Sciatic nerve (tissue), 2 donors: ENCODE measurements at places on chromosomes 7 and 10. TPM values are rescaled to one million over a fixed set of nuclear protein-coding genes. Genes with fewer than 3 reads are reported as not detected.
A peak's percentile ranks its signal among the peaks of the same experiment; 100 is the strongest.

DNA sequence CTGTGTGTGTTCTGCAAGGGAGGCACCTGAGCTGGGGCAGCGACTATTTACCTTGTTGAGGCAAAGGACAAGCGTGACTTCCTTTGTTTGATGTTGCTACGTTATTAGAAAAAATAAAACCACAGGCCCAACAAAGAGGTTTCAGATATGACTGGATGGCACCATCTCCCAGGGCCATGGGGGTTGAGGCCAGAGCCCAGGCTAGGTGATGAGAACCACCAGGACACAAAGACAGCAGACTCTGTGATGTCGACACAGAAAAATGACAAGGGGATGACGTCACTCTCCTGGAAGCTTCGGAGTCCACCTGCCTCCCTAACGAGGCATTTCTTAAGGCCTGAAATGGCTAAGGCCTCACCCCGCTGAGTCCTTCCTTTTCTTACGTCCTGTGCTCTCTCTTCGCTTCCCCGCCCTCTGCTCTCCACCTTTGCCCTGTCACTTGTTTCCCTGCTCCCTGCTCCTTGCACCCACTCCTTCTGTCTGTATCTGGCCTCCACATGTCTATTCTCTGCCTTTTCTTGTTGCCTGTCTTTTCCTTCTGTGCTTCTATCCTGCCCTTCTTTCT, 83.0 kb upstream of the ADRB1 start:
- DNase-seq = no peak

DNA sequence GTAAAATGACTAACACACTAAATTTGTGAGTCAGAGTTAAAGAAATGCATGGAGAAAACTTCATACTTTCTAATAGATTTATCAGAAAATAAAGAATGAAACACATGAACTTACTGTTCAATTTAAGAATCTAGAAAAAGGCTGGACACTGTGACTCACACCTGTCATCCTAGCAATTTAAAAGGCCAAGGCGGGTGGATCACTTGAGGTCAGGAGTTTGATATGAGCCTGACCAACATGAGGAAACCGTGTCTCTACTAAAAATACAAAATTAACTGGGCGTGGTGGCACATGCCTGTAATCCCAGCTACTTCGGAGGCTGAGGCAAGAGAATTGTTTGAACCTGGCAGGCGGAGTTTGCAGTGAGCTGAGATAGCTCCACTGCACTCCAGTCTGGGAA, 1106.2 kb upstream of the LRRN3 start:
- no peak for DNase-seq

- no peak for DNase-seq
Measured at GRCh38 chr10:114100848-114101741, 57.4 kb downstream of the ADRB1 start.

- peak; percentile 80 for DNase-seq
Measured at GRCh38 chr10:26437637-26438461, at the start of gene APBB1IP. APBB1IP (plus strand) TSS chr10:26438341; CDS start chr10:26492327, 53,986 bp downstream.

DNA sequence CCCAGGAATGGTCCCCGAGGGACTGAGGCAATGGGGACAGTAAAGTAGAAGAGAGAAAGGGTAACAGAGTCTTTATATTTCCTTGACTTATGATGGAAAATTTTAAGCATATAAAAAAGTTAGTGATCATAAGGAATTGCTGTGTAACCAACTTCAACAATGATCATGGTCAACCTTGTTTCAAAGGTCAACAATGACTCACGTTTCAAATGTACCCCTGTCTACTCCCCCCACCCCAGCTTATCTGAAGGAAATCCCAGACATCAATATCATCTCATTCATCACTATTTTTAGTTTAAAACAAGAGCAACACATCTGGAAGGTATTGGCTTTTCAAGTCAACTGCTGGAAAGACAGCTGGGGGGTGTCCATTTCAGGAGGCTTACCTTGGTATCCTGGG, 92.9 kb downstream of the SMURF1 start:
- DNase-seq = no peak

DNA sequence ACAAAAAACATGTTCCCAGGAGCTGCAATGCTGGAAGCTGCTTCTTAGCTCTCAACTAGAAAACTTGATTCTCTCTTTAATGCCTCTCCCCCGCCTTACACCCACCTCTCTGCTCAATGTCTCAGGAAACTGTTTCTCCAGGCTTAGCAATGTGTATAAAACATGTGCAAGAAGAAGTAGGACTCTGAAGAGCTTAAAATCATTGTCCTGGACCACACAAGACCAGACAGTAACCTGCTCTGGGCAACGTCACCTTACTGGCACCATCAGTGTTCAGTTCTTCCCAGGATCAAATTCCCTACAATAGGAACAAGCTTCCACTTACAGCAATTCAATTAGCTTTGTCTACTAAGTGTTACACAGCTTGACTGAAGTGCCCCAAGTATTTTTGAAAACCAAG, 104.9 kb downstream of the RAPGEF5 start:
- DNase-seq = no peak

GRCh38 chr7:102140952-102141370, 145.7 kb upstream of the SH2B2 start:
- DNase-seq = no peak

- DNase-seq = no peak
Measured at GRCh38 chr7:6423942-6424701, 23.6 kb downstream of the DAGLB start.

- no peak for DNase-seq
Measured at GRCh38 chr10:18404530-18404929, 246.9 kb downstream of the NSUN6 start.

DNA sequence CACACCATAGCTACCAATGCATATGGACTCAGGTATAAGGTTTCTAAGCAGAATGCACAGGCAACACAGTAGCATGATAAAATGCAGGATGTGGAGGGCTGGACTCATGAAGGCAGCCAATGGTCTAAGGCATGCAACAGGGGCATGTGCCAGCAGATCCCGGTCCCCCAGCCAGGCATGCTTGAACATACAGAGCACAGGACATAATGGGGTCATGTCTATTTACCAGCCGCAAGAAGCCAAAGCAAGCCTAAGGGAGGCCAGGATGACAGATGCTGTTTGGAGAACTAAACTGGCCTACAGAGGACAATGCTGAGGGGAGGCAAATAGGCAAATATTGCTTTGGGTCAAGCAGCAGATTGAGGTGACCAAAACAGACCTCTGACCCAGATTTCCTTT, 60.0 kb upstream of the PDLIM1 start:
- no peak for DNase-seq

GRCh38 chr10:6202098-6202683, 541 bp upstream of the PFKFB3 start:
- no peak for DNase-seq

DNA sequence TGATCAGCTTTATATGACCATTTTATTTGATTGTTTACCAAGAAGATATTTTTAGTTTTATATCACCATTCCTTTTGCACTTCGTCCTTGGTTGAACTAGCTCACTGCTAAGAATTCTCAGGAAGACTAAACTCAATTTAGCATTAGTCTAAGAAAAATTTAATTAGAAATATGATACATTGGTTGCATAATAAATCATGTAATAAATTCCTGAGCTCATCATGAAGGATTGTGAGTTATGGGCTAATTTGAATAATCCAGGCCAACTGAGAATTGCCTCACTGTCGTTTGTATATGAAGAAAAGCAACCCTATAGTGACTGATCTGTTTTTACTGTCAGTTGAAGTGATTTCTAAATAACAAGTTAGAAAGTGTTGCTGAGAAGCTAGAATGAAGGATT, 725.5 kb downstream of the DNAJB9 start:
- no peak for DNase-seq

DNA sequence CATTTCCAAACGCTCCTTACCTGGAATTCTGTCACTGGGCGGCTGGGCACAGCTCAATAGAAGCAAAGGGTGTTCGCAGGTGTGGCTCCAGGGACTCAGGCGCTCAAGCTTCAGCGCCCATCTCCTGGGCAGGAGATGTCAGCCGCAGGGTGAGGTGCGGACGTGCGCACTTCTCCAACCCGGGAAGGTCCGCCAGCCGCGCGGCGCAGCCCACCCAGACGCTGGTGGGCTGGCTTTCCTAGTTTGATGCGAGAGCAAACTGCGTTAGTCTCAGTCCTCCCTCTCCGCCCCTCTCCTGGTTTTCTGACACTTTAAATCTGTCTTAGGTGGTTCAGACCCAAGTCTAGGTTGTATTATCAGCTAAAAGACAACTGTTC, 267 bp downstream of the CALCR start:
- no peak for DNase-seq

DNA sequence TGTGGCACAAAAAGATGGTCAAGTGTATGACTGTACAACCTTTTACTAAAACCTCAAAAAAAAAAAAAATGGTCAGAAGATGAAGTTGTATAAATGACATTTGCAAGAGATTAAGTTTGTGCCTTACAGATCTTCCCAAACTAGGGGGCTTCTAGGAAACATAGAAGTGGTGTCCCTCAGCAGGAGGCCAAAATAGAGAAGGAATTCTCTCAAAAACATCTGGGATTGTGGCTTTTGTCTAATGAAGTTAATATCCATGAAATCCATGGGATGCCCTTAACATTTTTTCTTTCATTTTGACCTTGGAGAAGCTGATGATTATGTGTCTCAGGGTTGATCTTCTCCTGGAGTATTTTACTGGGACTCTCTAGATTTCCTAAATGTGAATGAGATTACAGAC, 62.2 kb downstream of the CASD1 start:
- DNase-seq = no peak

DNA sequence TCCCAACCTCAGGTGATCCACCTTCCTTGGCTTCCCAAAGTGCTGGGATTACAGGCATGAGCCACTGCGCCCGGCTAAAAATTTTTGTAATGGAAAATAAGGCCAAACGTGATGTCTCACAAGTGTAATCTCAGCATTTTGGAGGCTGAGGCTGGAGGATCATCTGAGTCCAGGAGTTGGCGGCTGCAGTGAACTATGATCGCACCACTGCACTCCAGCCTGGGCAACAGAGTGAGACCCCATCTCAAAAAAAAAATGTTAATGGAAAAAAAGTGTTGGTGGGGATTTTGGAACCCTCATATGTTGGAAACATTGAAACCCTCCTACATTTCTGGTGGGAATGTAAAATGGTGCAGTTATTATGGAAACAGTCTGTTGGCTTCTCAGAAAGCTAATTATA, 2.7 kb upstream of the SRPK2 start:
- DNase-seq = no peak

DNA sequence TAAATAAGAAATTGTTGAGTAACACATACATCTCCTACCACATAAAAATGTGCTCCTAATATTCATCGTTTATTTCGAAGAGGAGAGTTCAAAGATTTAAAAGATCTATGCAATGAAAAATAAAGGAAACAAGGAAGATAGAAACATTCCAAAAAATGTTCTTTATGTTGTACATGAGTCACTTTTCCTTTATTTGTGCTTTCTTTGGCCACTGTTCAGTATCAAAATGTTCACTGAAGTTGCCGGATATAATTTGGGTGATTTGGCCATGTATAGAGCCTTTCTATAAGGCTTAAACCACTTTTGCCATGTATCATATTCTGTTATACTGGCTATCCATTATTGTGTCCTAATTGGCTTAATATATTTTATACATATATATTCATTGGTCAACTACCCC, 62.9 kb upstream of the PRR15 start:
- no peak for DNase-seq

DNA sequence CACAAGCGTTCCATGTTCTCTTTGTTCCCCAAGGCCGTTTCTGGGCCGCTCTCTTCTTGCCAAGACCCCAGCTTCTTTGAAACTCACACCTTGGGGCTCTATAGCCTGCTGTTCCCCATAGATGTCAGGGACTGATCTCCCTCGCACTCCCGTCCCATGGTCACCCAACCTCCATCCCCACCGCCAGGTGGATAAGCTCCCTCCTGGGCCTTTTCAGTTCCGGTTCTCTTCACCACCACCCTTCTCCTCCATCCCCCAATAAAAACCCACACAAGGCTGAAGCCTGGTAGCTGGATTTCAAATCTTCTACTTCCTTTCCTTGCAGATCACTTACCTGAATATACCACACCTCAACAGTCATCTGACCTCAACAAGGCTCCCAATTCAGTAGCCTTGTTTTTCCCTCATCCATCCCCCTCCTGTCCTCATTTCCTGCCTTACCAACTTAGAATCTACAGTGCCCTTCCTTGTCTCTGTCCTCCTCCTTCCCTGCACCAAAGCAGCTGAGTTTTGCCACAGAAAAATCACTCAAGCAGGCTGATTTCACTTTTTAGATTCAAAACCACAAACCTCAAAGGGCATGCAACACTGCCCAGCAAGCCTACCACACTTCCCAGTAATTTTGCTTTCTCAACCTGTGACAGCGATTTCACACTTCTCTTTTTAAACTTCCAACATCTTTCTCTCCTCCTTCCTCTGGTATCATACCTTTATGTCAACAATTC, 7.7 kb downstream of the SLC37A3 start:
- DNase-seq = no peak

GRCh38 chr7:24500599-24500998, 72.7 kb upstream of the PALS2 start:
- no peak for DNase-seq

- DNase-seq = no peak
Measured at GRCh38 chr7:77460057-77460486, 43.9 kb upstream of the GSAP start.

- DNase-seq = no peak
Measured at GRCh38 chr7:22351878-22352277, 5.1 kb downstream of the RAPGEF5 start.

DNA sequence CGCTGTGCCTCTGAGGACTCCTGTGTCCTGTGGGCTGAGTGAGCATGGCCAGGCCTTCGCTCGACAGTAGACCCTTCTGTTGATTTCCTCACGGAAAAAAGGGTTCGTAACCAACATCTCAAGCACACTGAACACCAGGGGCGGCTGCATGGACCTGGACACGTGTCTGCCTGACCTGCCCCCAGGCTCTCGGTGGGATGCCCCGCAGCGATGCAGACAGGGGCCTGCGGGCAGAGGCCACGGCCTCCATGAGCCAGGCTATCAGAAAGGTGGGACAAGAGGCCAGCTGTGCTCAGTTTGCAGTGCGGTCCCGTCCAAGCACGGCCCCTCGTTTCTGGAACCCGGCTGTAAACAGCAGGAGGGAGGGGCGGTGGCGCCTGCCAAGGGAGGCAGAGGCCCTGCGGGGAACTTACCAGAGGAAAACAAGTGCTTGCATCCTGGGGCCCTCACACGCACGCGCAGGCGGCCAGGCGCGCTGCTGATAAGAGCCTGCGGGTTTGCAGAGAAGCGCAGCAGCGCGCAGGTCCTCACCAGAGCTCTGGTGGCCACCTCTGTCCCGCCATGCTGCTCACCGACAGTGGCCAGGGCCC, 10.6 kb downstream of the GPR146 start:
- peak; percentile 89 for DNase-seq

- no peak for DNase-seq
Measured at GRCh38 chr10:122464250-122464510, 2.8 kb downstream of the HTRA1 start.

GRCh38 chr10:78327778-78328591, 294.3 kb downstream of the RPS24 start:
- peak; percentile 30 for DNase-seq

The LGI1 gene
- 19.8 TPM for total RNA-seq

The NOD1 gene
- total RNA-seq = 33.0 TPM

The DPYSL4 gene
- total RNA-seq = 0.31 TPM

The PTPRN2 gene
- total RNA-seq = 12.7 TPM

The TCAF2 gene
- 2.5 TPM for total RNA-seq

The NEUROD6 gene
- not detected for total RNA-seq

The IL2RA gene
- total RNA-seq = 1.1 TPM

The STAG3 gene
- 11.0 TPM for total RNA-seq

The SLK gene
- 52.5 TPM for total RNA-seq

The MNX1 gene
- total RNA-seq = not detected

The BLNK gene
- total RNA-seq = 13.1 TPM

The NAMPT gene
- 286 TPM for total RNA-seq
